ENCODE measurements at places on chromosomes 16 and 17.

- DNase-seq: no peak
Observed at GRCh38 chr17:83077939-83078338, 1.5 kb upstream of the METRNL start.

DNA sequence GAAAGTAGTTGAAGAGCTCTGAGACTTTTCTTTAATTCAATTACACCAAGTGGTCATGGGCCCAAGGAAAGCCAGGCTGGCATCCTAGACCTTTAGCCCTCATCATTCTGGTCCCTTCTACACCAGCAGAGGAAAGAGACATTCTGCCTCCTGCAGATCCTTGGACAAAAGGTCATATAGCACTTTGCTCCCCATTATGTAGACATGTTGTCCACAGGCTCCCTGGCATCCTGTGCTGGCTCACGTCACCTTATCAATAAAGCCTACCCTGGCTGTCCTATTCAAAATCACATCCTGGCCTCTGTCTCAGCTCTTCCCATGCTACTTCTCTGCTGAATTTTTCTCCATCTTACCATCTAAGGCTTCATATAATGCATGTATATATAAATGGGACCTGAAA lies 61.6 kb upstream of the MAF start:
- no peak for DNase-seq

GRCh38 chr17:12637015-12637414 lies 28.7 kb upstream of the MYOCD start:
- DNase-seq: no peak

- DNase-seq: no peak
Observed at GRCh38 chr17:27430882-27431491, 25.3 kb upstream of the KSR1 start.

GRCh38 chr16:79805621-79806020 lies 205.1 kb upstream of the MAF start:
- DNase-seq: no peak

GRCh38 chr17:13393841-13394710 lies 207.7 kb downstream of the HS3ST3A1 start:
- no peak for DNase-seq

GRCh38 chr17:19243838-19244237 lies 6.7 kb downstream of the EPN2 start:
- DNase-seq: no peak

DNA sequence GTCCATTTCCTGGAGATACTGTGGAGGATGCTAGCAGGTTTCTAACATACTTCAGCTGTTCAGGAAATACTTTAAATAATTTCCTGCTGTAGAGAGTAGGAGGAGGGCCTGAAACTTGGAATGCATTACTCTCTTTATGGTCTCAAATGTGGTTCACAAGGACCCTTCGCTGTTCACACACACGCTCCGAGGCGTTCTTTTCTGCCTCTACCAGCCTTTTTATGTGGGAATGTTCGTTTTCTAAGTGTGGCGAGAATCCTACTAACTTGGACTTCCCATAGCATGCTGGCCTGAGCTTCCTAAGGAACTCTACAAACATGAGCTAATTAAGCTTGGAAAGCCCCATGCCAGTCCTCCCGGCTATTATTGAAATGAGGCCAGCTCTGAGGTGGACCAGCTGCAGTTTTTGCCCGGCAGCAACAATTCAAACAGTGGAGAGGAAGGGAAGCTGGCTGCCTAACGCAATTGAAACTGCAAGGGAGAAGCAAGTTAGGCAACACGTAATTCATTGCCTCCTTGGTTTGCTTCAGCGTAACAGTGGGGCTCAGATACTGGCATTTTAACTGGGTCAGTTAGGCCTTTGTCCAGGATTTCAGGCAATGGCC lies 18.9 kb downstream of the KPNA2 start:
- no peak for DNase-seq

- no peak for DNase-seq
Observed at GRCh38 chr16:66346221-66346620, 20.3 kb upstream of the CDH5 start.

Measured in substantia nigra (tissue), 51 donors.